Activated T-cell treated with anti-CD3 and anti-CD28 coated beads, Interleukin-2, amount 50 U/mL, for 48 hours (primary cell): ENCODE measurements at places on chromosomes 4 and X.
A peak's percentile ranks its signal among the peaks of the same experiment; 100 is the strongest.

DNA sequence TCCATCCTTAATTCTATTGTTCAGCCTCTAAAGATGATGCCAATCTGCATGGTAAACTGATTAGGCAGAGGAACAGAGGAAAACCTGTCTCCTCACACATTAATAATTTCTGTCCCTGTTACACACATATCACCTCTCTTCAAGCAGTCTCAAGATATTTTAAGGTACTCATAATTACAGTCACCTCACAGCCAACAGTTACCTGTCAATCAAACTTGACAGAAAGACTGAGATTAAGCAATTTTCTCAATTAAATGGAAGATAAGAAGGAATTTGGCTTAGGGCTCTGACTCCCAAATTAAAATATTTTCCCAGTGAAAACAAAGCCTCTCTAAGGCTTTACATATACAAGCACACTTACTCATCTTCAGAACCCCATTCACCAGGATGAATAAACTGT is 85.2 kb downstream of the MAPK10 start:
- DNase-seq, result no peak

- no peak for DNase-seq
Observed at GRCh38 chr4:103197765-103198110, 405 bp downstream of the CENPE start.

GRCh38 chr4:147247579-147247978 is 233.3 kb upstream of the EDNRA start:
- DNase-seq, result no peak

DNA sequence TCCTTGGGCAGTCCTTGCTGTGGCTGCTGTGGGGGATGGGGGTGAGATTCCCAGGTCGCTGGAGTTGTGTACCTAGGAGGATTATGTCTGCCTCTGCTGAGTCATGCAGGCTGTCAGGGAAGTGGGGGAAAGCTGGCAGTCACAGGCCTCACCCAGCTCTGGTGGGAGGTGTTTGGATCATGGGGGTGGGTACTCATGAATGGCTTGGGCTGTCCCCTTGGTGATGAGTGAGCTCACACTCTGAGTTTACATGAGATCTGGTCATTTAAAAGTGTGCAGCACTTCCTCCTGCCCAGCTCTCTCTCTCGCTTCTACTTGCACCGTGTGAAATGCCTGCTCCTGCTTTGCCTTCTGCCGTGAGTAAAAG is 24.6 kb upstream of the PDLIM3 start:
- DNase-seq, result no peak

DNA sequence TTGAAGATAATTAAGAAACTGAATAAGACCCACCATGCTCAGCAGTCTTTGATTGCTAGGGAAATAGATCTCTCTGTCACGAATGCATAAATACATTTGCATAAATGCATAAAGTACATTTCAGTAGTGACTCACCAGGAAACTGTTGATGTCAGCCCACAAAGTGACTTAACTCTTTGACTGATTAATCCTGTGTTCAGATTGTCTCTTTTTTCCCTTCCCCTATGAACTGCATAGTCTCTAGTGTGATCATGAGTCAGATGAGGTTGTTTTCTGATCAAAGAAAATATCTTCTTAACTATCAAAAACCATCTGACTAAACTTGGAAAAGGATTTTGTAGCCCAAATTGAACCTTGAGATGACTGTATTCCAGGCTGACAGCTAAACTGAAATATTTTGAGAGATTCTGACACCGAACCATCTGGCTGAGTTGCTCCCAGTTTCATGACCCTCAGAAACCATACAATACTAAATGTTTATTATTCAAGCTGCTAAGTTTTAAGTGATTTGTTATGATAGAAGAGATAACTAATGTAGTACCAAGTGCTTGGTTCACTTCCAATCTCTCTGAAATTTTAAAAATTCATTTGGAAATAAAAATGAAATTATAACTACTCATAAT is 1381.5 kb upstream of the AGA start:
- DNase-seq, result no peak

DNA sequence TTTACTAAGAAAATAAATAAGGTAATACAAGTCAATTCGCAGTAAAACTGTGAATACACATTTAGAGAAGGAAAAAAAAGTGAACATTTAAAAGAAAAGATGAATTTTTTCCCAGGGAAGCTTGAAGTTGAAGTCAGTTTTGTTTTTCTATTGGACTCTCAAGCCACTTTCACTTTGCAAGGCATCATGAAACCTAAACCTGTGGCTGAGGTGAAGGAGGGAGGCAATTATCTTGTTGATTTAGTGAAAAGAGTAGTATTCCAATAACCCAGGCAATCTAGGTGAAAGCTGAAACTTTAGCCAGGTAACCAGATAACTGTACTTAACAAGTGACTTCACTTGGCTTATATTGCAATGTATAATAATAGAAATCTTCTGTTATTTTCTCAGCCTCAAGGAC is 138.6 kb downstream of the HDX start:
- DNase-seq, result no peak

DNA sequence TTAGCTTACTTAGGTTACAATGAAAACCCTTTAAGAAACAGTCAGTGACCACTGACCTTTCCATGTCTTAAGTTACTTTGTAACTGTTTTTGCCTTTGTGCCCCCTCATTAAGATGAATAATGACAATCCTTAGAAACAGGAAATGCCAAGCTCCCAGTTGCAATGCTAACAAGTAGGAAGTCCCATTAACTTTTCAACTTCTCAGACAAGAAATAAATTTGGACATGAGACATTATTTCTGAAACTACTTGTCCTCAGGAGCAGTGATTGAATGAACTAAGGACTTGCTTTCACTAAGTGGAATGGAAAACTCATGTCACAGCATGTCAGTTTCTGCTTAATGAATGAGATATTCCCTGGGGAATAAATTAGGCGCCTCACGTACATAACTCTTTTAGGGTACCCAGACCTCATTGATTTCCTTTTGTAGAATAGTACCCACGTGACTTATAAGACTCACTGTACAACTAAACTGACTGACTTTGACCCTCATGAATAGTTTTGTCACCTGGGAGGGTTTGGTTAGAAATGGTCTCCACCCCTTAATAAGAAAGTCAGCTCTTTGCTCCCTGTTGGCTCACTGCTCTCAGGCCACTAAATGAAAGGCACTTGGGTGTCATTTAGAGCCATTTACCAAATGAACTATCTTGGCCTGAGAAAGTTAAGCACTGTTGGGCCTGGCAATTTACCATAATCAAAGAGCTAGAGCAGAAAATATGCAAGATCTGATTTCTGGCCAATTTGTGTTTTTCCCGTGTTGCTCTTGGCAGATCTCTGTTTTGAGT is 383.9 kb downstream of the RPA4 start:
- DNase-seq, result no peak

DNA sequence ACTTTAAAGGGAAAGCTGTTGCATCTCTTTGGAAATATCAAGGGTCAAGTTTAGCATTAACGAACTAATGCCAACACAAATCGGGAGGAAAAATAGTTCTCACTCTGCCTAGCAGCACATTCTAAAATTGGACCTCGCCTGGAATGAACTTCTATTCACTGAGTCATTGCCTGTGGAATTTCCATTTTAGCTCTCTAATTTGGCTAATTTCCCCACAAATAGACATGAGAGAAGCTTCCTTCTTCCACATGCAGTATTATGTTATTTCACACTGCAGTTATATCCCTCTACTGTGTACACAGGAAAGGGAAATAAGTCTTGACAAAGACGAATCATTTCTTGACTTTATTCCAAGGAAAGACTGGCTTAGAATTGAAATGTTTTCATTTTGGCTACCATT is 9.3 kb downstream of the ZXDA start:
- no peak for DNase-seq

- no peak for DNase-seq
Observed at GRCh38 chr4:98529970-98530569, 128.3 kb downstream of the TSPAN5 start.

- no peak for DNase-seq
Observed at GRCh38 chr4:22356987-22357596, 158.8 kb downstream of the ADGRA3 start.

DNA sequence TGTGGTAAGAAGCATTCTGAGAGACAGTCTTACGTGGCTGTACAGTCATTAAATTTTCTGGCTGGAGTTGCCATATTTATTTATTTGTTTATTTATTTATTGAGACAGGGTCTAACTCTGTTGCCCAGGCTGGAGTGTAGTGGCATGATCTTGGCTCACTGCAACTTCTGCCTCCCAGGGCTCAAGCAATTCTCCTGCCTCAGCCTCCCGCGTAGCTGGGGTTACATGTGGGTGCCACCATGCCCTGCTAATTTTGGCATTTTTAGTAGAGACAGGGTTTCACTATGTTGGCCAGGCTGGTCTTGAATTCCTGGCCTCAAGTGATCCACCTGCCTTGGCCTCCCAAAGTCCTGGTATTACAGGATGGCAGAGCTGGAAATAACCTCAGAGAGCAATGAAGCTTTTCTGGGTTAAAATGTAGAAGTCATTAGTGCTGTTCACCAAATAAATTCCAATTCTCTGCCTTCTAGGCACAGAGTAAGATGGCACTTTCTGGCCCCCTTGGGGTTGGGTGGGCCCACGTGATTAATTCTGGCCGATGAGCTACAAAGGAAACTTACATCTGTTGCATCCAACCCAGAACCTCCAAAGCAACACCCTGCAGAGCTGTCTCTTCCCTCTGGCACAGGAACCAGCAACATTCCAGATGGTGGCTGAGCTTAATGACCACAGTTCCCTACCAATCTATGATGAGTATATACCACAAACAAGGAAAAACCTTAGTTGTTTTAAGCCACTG is 4.5 kb downstream of the MRFAP1 start:
- no peak for DNase-seq

DNA sequence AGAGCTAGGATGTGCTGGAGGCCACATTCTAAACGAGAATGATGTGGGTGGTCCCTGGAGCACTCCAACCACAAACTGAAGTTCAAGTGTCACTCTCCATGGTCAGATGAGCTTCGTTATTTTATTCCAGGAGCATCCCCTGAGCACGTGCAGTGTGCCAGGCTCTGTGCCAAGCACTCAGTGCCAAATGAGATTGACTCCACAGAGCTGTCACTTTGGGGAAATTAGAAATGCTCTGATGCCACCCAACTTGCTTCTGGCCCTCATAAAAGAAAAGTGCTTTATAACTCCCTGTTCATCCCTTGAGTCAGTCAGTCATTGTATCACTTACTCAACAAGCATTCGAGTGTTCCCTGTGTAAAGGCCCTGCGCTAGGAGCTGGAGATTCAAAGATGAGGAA is 91.2 kb downstream of the RTL5 start:
- no peak for DNase-seq

GRCh38 chr4:24476282-24476681 is 108.1 kb downstream of the DHX15 start:
- DNase-seq, result no peak

DNA sequence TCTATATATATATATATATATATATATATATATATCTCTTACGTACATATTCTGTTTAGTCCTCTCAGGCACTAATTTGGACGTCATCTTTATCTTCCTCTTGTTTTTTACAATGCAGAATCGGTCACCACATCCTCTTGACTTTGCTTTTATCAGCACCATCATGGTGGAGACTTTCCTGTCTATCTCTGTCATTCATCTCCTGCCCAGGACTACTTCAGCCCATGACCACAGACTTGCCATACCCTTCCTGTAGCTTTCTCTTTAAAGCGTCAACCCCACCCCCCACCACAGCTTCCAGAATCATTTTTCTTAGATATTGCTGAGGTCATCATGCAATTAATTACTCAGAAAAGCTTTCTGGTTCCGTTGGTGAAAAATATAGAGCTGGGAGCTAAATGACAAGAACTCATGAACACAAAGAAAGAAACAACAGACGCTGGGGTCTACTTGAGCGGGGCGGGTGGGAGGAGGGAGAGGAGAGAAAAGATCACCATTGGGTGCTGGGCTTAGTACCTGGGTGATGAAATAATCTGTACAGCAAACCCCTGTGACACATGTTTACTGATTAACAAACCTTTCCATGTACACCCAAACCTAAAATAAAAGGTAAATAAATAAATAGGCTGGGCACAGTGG is 30.5 kb upstream of the PRKX start:
- DNase-seq, result peak; percentile 60

DNA sequence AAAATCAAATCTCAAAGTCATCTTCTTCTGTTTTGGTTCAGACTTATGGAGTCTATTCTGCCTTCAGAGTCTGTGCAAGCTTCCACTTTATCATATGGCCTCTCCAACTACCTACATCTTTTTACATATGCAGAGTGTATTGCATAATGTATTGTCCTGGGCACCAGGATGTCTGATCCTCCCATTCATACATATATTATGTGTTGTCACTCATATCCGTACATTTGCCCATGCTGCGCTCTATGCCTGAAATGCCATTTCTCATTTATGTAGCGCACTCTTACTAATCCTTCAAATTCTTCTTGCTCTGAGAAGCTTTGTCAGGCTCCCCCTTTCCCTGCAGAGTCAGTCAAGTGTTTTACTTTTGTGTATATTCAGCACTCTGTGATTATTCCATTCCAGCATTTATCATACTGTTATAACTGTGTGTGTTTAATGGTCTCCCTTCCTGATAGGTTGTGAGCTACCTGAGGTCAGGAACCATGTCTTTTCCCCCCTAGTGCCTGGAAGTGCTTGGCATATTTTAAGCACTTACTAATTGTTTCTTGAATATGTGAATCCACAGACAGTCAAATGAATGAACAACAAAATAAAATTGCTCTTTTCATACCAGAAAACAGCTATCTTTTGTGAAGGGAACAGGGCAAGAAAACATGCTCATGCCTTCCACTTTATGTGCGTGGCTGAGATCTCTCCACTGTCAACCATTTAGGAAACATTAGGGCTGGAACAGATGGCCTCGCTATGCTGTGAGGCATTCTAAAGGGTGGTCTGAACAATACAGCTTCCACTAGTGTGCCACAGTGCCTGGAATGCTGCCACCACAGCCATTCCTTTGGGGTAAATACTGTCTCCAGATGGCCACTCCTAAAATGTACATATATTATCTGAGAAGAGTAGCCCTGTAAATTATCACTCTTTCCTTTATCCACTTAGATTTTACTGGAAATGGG is 81.8 kb downstream of the GLUD2 start:
- no peak for DNase-seq

- no peak for DNase-seq
Observed at GRCh38 chrX:74248889-74249288, 55.1 kb upstream of the ZCCHC13 start.

- DNase-seq, result no peak
Observed at GRCh38 chr4:48831532-48832030, 693 bp downstream of the OCIAD1 start.

DNA sequence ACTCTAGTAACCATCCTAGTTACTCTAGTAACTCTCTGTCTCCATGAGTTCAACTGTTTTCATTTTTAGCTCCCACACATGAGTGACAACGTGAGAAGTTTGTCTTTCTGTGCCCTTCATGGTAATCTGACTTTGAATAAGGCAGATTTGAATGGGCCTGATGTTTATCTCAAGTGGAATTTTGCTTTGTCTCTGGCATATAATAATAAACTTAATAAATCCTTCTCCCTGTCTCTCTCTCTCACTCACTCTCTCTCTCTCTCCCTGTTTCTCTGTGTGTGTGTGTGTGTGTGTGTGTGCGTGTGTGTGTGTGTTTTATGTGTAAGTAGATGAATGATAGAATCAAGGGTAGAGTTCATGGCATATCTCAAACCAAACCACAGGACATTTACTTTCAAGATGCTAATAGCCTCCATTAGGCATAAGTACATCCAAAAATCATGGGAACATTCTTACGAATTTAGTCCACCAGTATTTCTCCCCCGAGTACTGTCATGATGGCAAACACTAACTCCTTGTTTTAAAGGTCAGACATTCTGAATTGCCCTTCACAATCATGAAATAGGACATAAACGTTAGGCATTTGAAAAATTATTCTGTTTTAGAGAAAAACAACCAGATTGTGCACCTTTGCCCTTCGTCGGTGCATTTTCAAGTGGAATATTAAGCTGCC is 193.1 kb downstream of the SPATA18 start:
- no peak for DNase-seq

- no peak for DNase-seq
Observed at GRCh38 chrX:133546441-133546840, 131.2 kb upstream of the GPC4 start.

GRCh38 chrX:22748093-22748999 is 251.4 kb upstream of the DDX53 start:
- peak; percentile 46 for DNase-seq
